HuH-7 (cell line): ENCODE measurements at places on chromosomes 13 and 19.

DNA sequence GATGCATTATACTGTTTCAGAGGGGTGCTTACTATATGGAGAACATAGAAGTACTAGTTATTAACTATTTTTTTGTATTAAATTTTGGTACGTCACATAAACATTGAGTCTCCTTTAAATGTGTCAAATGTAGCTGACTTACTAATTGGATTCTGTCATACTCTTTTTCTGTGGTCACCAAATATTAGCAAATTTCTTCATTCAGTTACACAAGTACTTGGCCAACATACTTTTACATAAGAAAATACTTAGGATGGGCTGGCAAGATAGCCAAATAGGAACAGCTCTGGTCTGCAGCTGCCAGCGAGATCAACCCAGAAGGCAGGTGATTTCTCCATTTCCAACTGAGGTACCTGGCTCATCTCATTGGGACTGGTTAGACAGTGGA is 19.2 kb downstream of the LPAR6 start:
- DNase-seq = no peak

GRCh38 chr13:78540058-78540457 is 63.3 kb downstream of the POU4F1 start:
- no peak for DNase-seq

- no peak for DNase-seq
These were observed 3.7 kb downstream of the PSG9 start for GRCh38 chr19:43265664-43266025.

GRCh38 chr19:3695986-3696659 is 4.1 kb downstream of the PIP5K1C start:
- DNase-seq = no peak

DNA sequence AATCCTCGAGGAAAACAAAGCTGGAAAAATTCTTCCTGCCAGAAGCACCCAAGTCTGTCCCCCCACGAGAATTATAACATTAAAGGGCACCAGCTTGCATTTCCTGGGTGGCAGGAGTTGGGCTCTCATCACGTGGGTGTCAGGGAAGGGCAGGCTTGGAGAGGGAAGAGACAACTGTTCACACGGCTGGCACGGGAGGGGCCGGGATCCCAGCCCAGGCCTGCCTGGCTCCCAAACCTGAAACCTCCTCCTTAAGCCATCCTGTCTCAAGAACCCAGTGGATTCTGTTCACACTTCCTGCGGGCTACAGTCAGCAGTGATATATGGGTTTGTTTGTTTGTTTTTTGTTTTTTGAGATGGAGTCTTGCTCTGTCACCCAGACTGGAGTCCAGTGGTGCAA is 12.2 kb downstream of the GRIK5 start:
- DNase-seq = no peak
